ENCODE measurements at places on chromosomes 5 and 9.

DNA sequence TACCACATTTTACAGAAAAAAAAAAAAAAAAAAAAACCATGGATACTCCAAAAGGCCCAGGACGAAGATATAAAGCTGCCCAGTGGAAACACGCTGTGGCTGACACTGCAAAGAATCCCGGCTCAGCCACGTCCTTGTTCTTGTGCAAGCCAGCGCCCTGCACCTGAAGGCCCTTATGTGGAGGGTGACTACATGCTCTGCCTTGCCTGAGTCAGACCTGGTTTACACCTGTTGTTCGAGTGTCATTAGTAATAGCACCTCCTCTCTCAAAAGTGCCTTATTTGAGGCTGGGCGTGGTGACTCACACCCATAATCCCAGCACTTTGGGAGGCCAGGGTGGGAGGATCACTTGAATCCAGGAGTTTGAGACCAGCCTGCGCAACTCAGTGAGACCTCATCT is 54.3 kb upstream of the ZSWIM6 start:
- no peak for DNase-seq

DNA sequence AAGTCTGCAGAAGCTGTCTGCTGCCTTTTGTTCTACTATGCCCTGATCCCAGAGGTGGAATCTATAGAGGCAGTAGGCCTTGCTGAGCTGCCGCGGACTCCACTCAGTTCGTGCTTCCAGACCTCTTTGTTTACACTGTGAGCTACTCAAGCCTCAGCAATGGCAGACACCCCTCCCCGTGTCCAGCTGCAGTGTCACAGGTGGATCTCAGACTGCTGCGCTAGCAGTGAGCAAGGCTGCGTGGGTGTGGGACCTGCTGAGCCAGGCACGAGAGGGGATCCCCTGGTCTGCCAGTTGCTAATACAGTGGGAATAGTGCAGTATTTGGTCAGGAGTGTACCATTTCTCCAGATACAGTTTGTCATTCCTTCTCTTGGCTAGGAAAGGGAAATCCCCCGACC is 99.6 kb downstream of the SLCO4C1 start:
- no peak for DNase-seq

GRCh38 chr5:181235323-181235688 is 8.4 kb downstream of the RACK1 start:
- DNase-seq, result no peak

- DNase-seq, result no peak
Measured at GRCh38 chr5:4058899-4059298, 463.3 kb downstream of the IRX1 start.

DNA sequence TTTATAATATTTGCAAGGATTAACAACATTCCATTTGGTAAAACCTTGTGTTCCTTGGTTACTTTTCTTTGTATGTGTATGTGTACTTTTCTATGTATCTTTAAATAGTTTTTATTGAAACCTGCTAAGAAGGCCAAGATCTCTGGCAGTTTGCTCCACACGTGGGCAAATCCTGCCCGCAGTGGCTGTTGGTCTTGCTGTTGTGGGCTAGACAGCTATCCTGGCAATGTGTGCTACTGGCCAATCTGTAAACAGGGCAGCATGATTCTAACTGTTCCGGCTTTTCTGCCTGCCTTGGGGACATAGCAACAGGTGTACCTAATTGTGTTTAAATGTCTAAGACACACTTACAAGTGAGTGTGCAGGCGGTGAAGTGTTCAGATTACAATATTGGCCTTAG is 286.6 kb downstream of the RFX3 start:
- no peak for DNase-seq

DNA sequence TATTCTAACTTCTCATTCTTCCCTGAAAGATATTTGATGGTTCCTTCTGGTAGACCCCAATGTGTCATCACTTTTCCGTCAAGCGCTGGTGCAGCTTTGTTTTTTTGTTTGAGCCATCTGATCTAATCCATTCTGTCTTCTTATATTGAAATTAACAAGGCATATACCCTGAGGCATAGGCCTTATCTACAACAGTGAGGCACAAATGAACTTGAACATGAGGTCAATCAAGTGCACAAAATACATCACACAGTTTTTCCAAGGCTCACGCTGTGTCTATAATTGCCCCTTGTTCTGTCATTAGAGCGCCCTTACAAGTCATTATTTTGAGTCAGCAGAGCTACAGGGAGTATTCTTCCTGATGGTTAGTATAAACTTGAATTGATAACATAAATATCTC is 406.6 kb downstream of the MAT2B start:
- no peak for DNase-seq

GRCh38 chr5:11903614-11904264 is 507 bp downstream of the CTNND2 start:
- DNase-seq, result no peak

DNA sequence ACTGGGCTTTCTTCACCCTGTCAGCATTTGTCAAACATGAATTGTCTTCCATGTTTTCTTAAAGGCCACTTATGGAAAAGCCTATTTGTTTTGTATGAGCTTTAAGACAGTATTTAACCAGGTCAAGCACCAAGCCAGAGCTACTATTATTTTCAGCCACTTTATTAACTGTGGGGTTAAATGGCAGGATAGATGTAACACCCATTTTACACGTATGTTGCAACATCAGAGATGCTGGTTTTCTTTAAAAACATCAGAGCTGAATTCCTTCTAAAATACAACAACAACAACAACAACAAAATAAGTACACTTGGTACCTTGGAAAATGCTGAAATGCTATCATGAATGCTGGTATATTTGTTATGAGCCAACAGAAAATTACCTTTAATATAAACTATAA is 13.6 kb downstream of the ARRDC3 start:
- DNase-seq, result no peak

DNA sequence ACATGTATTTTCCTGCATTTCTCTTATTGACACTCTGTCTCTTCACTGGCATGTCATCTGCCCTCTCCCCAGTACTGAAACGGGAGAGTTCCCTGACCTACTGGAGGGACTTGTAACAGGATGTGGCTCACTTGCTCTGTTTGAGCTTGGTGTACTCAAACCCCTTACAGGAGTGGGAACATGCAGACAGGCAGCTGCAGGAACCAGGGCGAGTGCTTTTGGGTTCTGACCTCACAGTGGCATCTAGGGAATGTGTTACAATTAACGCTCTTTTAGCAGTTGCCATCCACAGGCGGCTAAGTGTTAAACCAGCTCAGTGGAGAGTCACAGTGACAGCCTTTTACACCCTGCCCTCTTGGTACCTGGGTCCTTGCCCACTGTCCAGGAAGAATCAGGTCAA is 300.3 kb upstream of the GRAMD2B start:
- no peak for DNase-seq

DNA sequence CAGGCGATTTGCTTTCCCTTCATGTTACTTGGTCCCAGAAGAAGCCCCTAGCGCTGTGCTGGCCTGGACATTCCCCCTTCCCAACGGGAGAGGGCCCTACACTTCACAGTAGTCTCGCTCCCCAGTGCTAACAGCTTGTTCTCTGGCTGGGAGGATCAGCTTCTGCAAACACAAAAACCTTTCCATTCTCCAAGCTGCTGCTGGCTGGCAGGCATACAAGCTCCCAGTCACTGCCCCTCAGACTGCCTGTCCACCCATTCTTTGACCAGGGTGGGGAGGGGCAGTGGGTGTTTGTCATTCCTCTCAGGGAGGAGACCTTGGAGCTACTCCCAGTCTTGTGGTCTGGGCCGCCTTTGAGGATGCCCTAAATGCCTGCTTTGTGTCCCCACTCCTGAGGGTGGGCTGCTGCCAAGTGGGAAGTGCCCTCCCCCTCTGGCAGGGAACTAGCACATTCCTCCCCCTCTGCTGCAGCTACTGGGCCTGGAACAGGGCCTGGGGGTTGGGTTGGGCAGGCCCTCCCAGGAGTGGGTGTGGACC is 20.8 kb downstream of the ENHO start:
- no peak for DNase-seq

DNA sequence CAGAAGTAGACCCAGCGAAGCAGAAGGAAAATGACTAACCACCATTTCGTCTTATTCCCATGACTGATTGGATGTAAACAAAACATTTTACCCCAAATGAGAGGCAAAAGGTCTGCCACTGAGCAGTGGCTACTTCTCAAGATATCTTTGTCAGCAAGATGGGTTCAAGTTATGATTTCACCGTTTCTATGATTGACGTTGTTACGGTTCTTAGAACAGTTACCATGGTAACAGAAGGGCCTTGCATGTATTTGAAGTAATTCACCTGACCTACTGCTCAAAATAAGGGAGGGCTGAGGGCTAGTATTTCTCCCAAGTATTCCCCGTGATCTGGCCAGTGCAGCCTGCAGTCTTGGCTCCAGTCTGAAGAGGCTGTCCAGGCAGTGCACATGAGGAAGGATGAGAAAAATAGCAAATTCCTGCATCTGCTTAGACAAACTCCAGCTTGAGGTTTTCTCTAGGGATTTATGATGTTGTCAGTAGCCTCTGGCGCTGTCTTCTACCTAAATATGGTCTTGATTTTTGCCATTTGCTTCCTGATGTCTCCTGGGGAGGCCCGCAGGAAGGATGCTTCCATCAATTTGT is 372.7 kb downstream of the TMEM38B start:
- no peak for DNase-seq

DNA sequence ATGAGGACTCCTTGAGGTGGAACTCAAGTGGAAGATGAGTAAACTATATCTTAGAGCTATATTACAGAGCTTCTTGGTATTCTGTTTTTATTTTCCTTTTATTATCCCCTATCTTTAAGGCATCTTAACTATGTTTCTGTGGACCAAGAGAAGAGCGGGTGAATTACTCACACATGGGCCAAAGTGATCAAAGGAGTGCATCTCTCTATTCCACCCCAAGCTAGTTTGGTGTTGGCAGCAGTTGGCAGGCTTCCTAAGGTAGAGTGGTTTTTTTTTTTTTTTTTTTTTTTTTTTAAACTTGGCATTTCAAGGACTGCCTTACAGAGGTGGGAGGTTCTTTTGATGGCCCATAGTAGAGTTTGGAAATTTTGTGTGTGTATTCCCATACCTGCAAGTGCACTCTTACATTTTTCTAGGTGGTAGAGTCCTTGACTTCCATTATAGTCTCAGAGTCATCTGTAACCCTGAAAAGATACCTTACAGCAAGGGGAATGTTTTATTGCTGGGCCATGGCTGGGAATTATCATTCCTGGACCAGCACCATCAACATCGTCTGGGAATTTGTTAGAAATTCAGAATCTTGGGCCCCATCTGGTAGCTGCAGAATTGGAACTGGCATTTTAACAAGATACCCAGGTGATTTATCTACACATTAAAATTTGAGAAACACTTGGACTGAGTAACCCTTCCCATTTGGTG is 51.0 kb downstream of the ARHGAP26 start:
- DNase-seq, result no peak

GRCh38 chr5:96316017-96316416 is 117.0 kb downstream of the PCSK1 start:
- DNase-seq, result no peak

DNA sequence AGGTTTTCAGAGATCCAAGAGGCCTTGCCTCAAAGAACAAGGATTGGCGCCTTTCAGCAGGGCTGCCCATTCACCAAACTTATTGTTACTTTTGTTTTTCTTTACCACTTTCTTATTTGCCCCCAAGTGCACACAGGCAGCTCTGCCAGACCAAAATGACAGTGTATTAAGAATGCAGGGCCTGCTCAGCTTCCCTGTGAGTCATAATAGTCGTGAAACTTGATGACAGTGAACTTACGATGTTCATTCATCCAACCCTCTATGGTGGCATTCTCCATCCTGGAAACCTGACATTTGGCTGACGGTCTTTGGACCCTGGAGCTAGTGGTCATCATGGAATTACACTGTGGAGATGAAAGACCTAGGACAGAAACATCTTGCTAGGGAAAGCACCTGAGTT is 44.3 kb downstream of the UBE2QL1 start:
- DNase-seq, result no peak

GRCh38 chr9:550333-550732 is 291.2 kb upstream of the DMRT1 start:
- DNase-seq, result no peak

- no peak for DNase-seq
Measured at GRCh38 chr9:120032639-120033038, 547.3 kb downstream of the CDK5RAP2 start.

Measured in activated naive CD4-positive, alpha-beta T cell treated with Interleukin-2 at 50 U/mL for 16 hours (primary cell).